Hematopoietic multipotent progenitor cell treated with erythropoietin and hydrocortisone succinate and interleukin-3 and kit ligand, for 15 days (in vitro differentiated cells): ENCODE measurements at places on chromosomes 11 and 22.

DNA sequence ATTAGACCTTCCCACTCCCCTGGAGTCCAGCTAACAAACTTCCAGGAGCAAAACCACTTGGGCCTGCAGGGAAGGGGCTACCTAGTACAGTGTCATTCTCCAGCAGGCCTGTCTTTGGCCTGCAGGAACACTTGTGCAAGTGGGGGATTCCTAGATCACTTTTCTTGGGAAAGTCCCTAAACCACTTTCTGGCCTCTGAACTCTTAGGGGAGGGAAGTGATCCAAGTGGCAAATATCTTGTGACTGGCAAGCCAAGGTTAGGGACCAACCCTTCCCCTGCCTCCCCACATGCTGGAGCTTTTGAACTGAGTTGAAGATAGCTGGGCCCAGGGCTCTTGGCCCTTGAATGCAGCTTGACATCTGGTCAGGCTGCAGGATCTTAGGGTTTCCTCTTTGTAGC lies 17.2 kb downstream of the PPFIBP2 start:
- DNase-seq = no peak

DNA sequence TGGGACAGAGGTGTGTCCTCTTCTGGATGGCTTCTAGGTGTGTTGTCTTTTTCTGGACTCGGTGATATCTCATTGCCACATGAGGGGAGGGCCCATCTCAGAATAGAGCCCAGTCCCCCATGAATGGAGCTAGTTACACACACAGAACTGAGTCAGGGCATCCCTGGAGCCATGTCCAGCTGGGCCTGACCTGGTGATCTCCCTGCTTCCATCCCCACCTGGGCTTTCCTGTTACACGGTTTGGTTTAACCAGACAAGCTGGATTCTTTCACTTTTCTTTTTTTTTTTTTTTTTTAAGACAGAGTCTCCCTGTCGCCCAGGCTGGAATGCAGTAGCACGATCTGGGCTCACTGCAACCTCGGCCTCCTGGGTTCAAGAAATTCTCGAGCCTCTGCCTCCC lies 6.1 kb upstream of the A4GALT start:
- DNase-seq = no peak

DNA sequence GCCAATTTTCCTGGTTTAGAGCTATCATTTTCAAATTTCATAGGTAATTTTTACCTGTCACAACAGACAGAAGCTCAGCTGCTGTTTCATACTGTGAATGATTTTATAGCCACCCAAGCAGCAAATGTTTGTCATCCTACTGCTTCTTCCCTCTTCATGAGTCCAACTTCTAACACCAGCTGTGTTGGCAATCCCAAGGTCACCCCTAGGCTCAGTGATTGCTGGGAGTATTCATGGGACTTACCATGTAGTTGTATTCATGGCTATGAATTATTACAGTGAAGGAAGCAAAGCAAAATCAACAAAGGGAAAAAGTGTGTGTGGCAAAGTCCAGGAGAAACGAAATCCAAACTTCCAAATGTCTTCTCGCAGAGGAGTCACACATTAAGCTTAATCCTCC lies 28.5 kb downstream of the CUL5 start:
- DNase-seq = no peak

GRCh38 chr11:32005786-32006416 lies 85.0 kb upstream of the RCN1 start:
- no peak for DNase-seq

DNA sequence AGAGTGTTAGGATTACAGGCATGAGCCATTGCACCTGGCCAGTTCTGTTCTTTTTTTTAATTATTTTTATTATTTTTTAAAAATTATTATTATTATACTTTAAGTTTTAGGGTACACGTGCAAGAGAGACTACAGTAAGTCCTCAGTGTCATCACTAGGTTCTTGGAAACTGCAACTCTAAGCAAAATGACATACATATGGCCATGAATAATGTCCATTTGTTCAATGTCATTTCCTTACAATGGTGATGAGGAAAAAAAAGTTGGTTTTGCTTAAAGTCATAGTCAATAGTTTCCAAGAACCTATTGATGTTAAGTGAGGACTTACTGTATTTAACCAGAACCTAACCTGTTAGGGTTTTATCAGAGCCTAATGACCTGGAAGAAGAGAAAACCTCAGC lies 29.4 kb upstream of the TOP3B start:
- no peak for DNase-seq
